Esophagus muscularis mucosa (tissue), 4 donors: ENCODE measurements at places on chromosomes 13 and 19. TPM values are rescaled to one million over a fixed set of nuclear protein-coding genes. Genes with fewer than 3 reads are reported as not detected.

GRCh38 chr13:45206340-45206739 lies 5.5 kb upstream of the KCTD4 start:
- no peak for DNase-seq

- DNase-seq, result no peak
These were observed 192.4 kb downstream of the ZNF536 start for GRCh38 chr19:30564551-30565011.

DNA sequence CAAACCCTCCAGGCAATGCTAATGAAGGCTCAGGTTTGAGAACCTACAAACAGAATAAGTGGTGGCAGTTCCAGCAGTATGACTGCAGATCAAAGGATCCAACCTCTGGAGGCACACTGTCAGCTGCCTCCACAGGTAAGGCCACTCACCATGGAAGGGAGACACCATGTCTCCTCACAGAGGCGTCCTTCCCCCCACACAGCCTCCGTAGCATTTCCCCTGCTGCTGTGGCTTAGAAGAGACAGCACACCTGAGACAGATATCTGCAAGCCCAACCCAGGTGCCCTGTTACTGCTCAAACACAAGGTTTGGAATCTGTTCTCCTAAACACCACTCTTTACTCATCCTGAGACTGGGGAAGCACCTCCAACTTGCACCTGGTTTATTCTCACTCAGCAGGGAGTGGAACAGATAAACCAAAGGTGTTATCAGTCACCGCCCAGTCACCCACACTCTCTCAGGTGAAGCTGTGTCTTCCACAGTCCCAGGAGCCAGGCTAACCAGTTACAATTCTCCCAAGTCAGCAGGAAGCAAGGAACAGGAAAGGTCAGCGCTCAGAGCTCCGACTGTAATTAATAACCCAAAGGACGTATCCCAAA lies 311.2 kb downstream of the FOXO1 start:
- DNase-seq, result no peak

DNA sequence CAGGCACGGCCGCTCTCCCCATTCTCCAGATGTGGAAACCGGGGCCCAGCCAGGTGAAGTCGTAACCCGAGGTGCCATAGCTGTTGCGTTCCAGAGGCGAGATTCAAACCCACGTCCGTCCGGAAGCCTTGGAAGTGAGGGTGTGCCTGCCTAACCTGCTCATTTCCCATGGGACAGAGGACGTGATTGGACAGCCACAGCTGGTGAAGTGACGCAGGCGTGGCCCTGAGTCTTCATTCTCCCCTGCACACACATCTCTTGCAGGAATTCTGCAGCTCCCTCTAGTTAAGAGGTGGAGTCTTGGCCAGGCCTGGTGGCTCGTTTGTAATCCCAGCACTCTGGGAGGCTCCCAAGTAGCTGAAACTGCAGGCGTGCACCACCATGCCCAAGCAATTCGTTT lies 16.8 kb downstream of the MEIS3 start:
- no peak for DNase-seq

DNA sequence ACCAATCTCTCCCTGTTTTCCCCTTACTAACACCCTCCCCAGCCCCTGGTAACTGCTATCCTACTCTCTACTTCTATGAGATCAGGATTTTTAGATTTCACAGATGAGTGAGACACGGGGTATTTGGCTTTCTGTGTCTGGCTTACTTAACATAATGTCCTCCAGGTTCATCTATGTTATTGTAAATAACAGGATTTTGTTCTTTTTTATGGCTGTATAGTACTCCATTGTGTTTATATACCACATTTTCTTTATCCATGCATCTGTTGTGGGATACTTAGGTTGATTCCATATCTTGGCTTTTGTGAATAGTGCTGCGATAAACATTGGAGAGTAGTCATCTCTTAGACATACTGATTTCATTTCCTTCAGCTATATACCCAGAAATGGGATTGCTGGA lies 28.5 kb upstream of the ATP11A start:
- no peak for DNase-seq

DNA sequence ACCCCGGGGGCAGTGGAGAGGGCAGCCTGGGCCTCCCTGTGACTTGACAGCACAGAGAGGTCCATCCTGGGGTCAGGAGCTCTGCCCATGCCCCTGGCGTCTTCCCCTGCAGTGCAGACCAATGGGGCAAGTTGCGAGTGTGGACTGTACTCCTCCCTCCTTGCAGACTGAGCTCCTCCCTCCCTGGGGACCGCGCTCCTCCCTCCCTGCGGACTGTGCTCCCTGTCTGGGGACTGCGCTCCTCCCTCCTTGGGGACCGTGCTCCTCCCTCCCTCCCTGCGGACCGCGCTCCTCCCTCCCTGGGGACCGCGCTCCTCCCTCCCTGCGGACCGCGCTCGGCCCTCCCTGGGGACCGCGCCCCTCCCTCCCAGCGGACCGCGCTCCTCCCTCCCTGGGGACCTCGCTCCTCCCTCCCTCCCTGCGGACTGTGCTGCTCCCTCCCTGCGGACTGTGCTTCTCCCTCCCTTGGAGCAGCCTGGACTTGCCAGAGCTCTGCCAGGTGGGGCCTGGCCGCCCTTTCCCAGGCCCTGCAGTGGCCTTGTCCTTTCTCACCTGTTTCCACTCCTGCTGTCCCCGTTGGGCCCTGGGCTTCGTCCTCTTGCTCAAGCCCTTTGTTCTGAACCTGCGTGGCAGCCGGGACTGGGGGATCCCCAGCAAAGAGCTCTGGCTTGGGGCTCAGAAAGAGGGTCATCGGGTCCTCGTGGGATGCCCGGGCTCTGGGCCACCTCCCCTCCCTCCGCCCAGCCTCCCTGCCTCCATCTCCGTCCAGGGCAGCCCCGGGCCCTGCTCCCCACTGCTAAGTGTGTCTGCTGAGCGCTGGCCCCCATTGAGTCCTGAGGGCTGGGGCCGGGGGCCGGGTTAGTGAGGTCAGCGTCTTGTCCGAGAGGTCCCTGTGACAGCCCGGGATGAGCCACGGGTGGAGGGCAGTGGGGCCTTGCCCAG lies 6.8 kb downstream of the GAMT start:
- no peak for DNase-seq

- no peak for DNase-seq
These were observed 591 bp downstream of the DEDD2 start for GRCh38 chr19:42216653-42217519.

- no peak for DNase-seq
These were observed 2312.6 kb downstream of the PCDH9 start for GRCh38 chr13:64917566-64917965.

DNA sequence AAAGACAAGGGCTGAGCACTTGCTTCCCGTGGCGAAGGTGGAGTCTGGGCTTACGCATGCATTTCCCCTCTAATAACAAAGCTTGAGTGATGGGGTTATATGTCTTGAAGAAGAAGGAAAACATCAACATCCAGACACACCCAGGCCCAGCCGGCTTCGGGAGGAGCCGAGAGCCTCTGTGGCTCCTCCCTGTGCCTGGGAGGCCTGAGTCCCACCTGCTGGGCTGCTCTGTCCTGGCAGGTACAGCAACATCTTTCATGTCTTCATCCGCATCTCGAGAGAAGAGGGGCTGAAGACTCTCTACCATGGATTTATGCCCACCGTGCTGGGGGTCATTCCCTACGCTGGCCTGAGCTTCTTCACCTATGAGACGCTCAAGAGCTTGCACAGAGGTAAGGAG lies 30.6 kb downstream of the TMEM161A start:
- DNase-seq, result no peak

- DNase-seq, result no peak
These were observed 33.3 kb upstream of the LRRC4B start for GRCh38 chr19:50601407-50602088.

GRCh38 chr13:75506018-75506417 lies 24.0 kb upstream of the TBC1D4 start:
- DNase-seq, result no peak

DNA sequence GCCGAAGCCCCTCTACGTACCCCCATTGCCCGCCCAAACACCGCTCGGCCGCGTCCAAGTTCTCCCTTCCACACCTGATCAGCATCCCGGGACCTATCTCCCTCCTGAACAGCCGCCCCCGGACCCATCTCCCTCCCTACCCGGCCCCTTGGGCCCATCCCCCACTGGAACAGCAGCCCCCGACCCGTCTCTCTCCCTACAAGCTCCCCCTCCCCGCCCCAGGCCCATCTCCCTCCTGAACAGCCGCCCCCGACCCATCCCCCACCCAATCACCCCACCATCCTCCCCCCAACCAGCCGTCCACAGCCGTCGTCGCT lies 610 bp downstream of the ZSCAN1 start:
- DNase-seq, result no peak

GRCh38 chr13:47929156-47929555 lies 71.9 kb downstream of the SUCLA2 start:
- DNase-seq, result no peak

GRCh38 chr13:113723410-113724015 lies 35.5 kb upstream of the TMEM255B start:
- DNase-seq, result no peak

DNA sequence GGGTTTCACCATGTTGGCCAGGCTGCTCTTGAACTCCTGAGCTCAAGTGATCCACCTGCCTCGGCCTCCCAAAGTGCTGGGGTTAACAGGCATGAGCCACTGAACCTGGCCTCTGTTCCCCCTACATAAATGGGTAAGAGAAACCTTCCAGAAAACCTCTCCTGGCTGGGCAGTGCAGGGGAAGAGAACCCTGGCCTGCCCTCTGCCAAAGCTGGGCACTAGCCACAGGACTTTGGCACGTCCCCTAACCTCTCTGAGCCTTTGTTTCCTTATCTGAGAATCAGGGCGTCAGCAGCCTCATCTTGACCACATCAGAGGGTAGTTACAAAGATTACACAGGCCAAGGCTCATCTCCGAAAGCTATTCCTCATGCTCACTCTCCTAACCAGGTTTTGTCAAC lies 2.2 kb downstream of the SBSN start:
- no peak for DNase-seq

GRCh38 chr19:6551607-6552450 lies 21.0 kb downstream of the TNFSF9 start:
- no peak for DNase-seq

- DNase-seq, result no peak
These were observed 56.9 kb downstream of the PEPD start for GRCh38 chr19:33464733-33465115.

- DNase-seq, result no peak
These were observed 380.4 kb downstream of the OLFM4 start for GRCh38 chr13:53408847-53409568.

DNA sequence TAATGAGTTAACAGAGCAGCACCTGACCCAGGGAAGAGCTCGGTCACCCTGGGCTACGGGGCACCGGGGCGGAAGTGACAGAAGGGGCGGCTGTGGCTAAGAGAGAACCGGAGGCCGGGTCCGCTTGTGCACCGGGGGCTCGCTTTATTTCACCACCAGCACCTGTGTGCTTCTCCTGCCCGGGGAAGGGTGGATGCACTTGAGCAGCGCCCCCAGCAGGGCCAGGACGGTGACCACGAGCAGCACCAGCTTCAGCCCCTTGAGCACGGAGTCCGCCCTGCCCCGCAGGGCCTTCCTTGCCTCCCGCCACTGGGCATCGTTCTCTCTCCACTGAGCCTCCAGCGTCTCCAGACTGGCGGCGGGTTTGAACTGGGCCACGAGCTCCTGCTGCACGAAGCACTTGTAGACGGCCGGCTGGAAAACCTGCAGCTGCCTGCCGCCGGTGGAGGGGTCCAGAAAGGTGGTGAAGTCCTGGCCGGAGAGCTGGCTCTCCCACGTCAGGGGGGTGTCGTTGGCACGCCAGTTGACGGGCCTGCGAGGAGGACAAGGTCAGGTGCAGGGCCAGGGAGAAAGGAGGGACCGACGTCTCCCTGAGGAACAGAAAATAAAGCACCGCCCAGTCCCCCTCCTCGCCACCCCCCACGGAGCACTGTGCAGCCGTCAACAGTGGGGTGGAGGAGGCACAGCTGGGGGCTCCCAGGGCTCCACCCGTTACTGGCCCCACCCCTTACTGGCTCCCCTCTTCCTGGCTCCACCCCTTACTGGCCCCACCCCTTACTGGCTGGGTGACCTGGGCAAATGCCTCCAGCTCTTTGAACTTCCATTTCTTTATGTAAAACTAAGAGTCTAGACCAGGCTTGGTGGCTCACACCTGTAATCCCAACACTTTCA lies 3.6 kb downstream of the FAM187B start:
- DNase-seq, result peak; percentile 83

GRCh38 chr19:16791942-16792341 lies 37.3 kb upstream of the SIN3B start:
- DNase-seq, result no peak

DNA sequence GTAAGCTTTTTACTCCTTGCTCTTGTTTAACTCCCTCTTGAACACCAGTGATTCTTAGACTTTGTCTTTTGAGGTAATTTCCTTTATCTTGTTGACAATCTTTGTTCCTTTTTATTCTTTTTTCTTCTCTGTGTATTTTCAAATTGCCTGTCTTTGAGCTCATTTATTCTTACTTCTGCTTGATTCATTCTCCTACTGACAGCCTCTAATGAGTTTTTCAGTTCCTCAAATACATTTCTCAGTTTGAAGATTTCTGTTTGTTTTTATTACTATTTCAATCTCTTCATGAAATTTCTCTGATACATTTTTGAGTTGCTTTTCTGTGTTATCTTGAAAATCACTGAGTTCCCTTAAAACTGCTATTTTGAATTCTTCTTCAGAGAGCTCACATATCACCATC lies 154.1 kb downstream of the ATP8A2 start:
- DNase-seq, result no peak

- no peak for DNase-seq
These were observed 73.1 kb downstream of the EPS15L1 start for GRCh38 chr19:16398530-16399249.

DNA sequence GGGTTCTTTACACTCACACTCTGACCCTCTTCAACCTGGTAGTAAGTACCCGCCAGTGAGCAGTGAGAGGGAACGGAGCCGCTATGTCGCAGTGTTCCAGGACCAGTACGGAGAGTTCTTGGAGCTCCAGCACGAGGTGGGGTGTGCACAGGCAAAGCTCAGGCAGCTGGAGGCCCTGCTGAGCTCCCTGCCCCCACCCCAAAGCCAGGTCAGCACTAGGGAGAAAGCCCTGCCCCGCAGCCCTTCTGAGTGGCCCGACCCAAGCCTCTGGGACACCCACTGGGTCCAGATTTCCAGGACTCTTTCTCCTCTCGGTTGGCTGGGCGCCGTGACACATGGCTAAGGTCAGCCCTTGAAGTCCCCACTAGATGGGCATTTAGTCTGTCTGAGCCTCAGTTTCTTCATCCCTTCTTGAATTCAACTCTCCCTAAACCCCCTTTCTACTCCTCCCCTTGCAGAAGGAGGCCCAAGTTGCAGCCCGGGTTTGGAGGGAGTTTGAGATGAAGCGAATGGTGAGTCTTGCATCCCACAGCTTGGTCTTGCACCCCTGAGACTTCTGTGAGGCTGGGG lies 1.9 kb downstream of the OCEL1 start:
- DNase-seq, result no peak

GRCh38 chr13:110119935-110120905 lies 186.7 kb downstream of the COL4A1 start:
- peak; percentile 89 for DNase-seq

TMEM150B gene
- total RNA-seq, result 1.8 TPM

SYNGR4 gene
- not detected for total RNA-seq

DOCK9 gene
- 146 TPM for total RNA-seq

SRRM5 gene
- 0.33 TPM for total RNA-seq

PLK5 gene
- total RNA-seq, result not detected

ZNF296 gene
- 0.23 TPM for total RNA-seq

APOE gene
- 20.3 TPM for total RNA-seq

C1QTNF9B gene
- 0.86 TPM for total RNA-seq
